ENCODE measurements at places on chromosomes 7 and 10.

GRCh38 chr10:112404617-112405016 is 30.7 kb downstream of the ACSL5 start:
- DNase-seq = no peak

DNA sequence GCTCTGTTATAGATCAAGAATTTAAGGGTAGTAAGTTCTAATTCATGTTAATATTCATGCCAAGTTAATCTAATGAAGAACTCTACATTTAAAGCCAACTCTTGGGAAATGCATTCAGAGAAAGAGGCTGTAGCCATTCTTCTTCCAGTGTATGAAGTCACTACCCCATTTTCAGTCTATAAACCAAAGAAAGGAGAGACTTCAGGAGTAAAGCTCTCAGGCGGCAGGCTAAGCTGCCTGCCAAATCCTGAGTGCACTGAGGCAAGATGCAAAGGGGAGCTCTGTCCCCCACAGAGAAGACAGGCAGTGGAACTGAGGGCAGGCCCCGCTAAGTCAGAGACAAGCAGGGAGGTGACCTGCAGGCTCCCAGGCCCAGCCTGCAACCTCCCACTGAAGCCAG is 41.5 kb downstream of the SLIT1 start:
- DNase-seq = no peak

GRCh38 chr7:18163091-18163490 is 135.4 kb upstream of the PRPS1L1 start:
- DNase-seq = no peak

- no peak for DNase-seq
Measured at GRCh38 chr10:48607356-48608278, 2.7 kb upstream of the ARHGAP22 start.

- DNase-seq = no peak
Measured at GRCh38 chr7:69019437-69019836, 578.8 kb upstream of the AUTS2 start.

GRCh38 chr10:3960496-3960895 is 175.5 kb upstream of the KLF6 start:
- no peak for DNase-seq

Data from occipital lobe (tissue), 3 donors.